ENCODE measurements at places on chromosomes 12 and 14.

DNA sequence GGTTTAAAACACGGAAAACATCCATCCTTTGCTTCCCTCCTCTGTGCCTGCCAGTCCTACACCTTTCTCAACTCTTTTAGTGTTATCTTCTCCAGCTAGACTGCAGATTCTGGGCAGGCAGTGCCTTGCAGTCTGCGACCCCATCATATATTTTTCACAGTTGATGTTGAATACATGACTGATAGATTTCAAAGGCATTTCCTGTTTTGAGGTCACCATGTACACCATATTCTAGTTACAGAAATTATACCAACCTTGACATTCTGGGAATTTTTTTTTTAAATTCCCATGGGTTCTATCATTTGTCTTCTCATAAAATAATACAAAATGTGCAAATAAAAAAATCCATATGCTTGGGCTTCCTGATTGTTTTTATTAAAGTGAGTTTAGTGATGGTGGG, 16.6 kb downstream of the SOCS2 start:
- no peak for DNase-seq

DNA sequence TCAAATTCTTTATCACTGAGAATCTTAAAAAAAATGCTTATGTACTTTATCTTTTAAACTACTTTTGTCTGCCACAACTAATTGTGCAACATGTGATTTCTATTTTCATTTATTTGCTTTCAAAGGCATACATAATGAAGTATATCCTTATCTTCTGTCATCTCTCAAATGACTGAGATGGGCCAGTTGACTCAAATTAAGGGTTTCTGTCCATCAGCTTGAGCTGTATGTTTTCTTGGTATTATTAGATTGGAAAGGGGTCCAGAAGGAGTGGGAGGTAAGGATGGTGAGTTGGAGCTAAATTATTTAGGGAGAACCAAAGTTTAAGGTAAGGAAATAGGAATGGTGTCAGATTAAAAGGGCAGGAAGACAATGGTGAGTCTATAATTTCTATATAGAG, 408.4 kb upstream of the SEL1L start:
- DNase-seq: no peak

DNA sequence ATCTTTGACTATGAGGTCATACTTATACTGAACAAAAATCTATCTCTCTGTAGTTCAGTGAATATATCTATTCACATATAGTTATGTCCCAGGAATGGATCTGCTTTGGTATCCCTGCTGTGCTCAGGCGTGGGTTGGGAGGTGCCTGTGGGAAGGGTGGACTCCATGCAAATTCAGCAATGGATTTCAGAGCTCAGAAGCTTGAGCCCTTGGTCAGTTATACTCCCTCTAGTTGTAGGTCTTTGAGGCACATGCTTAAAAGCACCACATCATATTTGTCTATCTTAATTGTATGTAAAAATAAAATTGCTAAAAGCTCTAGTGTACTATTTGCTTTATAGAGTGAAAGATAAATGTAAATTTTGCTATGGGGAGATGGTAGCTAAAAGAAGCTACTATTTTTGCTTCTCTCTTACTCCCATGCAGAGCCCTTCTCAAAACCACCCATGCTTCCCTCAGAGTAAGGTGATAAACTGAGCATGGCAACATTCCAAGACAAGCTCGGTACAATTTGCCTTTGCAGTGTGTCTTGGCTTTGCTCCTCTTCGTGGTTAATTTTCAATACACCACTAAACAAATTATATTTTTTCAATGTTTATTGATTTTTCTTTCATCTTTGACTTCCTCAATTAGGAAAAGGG, 54.9 kb downstream of the SLC16A7 start:
- DNase-seq: no peak

DNA sequence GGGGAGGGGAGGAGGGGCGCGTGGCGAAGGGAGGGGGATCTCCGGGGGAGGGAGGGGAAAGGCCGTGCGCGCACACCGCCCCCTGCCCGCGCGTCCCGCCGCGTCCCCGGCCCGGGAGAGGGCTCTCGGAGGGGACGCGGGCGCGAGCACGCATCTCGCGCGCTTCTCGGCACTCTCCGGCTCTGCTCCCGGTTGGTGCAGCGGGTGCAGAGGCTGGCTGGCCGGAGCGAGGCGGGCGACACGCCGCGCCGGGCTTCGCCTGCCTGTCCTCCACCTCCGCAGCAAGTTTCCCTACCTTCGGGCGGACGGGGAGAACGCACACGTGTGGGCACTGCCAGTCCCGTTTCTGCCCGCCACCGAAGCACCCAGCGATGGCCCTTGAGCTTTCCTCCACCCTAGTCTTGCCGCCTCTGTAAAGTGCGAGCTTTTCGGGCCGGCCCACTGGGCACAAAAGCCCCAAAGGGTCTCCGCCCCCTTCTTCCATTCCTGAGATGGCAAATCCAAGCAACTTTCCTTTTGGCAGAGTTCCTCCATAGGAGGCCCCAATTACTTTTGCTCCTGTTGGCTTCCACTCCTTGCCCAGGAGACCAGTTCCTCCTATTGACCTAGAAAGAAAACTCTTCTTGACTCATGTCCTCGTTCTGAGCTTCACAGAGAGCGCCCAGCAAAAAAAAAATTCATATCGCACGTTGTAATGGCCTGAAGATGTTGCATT, 363 bp upstream of the CSAD start:
- DNase-seq: peak; percentile 98

- DNase-seq: no peak
These were observed 10.8 kb downstream of the ZCRB1 start for GRCh38 chr12:42315108-42315507.

DNA sequence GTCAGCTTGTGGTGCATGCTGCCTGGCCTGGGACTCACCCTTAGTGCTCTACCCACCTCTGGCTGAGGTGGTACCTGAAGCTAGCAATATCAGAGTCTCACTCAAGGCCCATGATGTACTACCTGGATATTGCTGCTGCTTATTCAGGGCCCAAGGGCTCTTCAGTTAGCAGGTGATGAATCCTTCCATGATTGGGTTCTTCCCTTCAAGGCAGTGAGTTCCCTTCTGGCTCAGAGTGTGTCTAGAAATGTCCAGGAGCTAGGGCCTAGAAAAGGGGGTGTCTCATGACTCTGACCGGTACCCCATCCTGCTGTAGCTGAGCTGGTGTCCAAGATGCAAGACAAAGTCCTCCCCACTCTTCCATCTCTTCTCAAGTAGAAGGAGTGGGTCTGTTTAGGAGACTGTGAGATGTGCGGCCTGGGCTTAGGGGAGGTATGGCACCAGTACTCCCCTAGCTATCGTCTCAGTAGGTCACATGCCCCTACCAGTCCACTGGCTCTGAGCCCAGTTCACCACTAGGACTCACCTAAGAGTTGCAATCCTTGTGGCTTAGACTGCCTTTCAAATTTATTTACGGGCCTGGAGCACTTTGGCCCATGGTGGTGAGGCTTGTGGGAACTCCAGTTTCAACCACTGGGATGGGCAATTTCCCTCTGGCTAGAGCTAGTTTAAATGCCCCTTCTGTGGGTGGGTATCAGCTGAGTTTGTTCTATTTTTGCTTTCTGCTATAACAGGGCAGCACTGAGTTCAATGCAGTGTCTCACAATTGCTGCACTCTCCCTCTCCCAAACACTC, 12.2 kb downstream of the PRORP start:
- DNase-seq: no peak

DNA sequence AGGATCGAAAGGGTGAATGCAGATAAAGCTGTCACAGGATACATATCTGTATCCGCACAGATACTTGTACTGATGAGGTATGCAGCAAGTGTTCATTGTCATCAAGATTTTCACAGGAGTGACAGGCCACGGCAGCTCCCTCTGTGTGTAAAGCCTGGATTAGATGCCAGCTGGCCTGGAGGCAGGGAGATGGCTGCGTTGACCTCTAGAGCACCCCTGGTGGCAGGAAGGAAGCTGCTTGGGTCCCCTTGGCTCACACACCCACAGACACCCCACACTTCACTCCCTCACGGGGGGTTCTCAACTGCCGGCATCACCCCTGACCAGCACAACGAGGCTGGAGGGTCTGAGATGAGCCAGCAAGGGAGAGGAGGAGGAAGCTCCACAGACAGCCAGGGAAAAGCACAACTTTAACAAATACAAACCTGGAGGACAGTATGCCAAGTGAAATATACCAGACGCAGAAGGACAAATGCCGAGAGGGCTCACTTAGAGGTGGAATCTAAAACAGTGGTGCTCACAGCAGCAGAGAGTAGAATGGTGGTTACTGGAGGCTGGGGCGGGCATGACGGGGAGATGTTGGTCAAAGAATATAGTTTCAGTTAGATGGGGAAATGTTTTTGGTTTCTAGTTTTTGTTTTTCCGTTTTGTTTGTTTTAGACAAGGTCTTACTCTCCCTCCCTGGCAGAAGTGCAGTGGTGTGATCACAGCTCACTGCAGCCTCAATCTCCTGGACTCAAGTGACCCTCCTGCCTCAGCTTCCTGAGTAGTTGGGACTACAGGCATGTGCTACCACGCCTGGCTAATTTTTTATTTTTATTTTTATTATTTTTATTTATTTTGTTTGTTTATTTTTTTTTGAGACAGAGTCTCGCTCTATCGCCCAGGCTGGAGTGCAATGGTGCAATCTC, 45.7 kb downstream of the TEAD4 start:
- DNase-seq: no peak

GRCh38 chr14:32167907-32168306, 33.9 kb upstream of the RNU6-7 start:
- no peak for DNase-seq

GRCh38 chr14:55243386-55243785, 27.8 kb upstream of the FBXO34 start:
- DNase-seq: no peak

Data from NCI-H1417 (cell line).